ENCODE measurements at places on chromosomes 7 and 10. TPM values are rescaled to one million over a fixed set of nuclear protein-coding genes. Genes with fewer than 3 reads are reported as not detected.

Gene CAV1
- 28.5 TPM for total RNA-seq

Gene CABCOCO1
- total RNA-seq, result not detected

GRCh38 chr10:99681553-99681952 is 22.2 kb downstream of the ENTPD7 start:
- peaks cover 34% of the 10 kb centered on the region for H3K4me1 ChIP-seq
- DNase-seq, result peak; percentile 15
- no peaks in the 10 kb centered on the region for H3K27me3 ChIP-seq
- peak overlapping the region; percentile 44 for H3K27ac ChIP-seq

Gene RHEB
- 91.0 TPM for total RNA-seq

DNA sequence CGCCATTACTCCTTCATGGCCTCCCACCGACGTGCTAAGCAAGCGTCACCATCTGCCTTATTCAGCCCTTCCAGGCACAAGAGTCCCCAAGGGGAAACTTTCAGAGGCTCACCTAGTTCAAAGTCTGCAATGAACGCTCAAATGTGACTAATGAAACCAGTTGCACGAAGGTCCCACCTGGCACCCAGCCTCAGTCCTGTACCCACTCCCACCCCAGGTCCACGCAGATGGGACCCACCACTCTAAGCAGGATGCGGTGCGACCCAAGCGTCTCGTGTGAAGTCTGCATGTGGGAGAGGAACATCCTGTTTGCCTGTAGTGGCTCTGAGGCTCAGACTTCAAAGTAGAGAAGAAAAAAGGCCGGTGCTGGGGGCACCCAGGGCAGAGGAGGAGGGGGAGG is 40.3 kb downstream of the RGS10 start:
- DNase-seq, result no peak
- H3K4me3 ChIP-seq, result no peak overlapping the region
- no peak overlapping the region for H3K27ac ChIP-seq
- no peaks in the 10 kb centered on the region for H3K27me3 ChIP-seq
- H3K36me3 ChIP-seq, result no peaks in the 10 kb centered on the region

GRCh38 chr7:23380556-23380955 is 81.4 kb downstream of the MALSU1 start:
- H3K4me3 ChIP-seq, result no peak overlapping the region
- no peaks in the 10 kb centered on the region for H3K27me3 ChIP-seq
- H3K4me1 ChIP-seq, result peaks cover 5% of the 10 kb centered on the region
- no peak overlapping the region for H3K27ac ChIP-seq

GRCh38 chr10:78571286-78571685 is 497.5 kb upstream of the ZMIZ1 start:
- no peak overlapping the region for H3K27ac ChIP-seq
- no peaks in the 10 kb centered on the region for H3K27me3 ChIP-seq
- no peaks in the 10 kb centered on the region for H3K36me3 ChIP-seq
- DNase-seq, result no peak
- no peaks in the 10 kb centered on the region for H3K4me1 ChIP-seq

Gene FAM25A
- not detected for total RNA-seq

DNA sequence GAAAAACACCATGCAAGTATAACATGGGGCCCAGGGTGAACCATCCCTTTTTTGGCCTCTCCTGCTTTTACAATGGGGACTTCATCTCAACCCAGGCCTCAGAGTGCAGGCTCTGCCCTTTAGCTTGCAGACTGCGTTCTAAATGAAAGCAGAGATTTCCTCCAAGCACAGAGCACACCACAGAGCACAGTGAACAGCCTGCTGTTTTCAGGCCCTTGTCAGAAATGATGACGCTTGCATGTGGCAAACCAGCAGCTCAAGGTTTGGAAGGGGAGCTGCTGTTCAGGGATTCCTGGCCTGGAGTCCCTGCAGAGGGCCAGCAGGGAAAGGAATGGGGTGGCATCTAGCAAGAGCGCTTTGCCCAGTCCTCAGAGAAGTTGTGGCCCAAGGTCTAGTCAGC is 167.3 kb upstream of the CDCA7L start:
- DNase-seq, result no peak
- no peaks in the 10 kb centered on the region for H3K27me3 ChIP-seq
- peaks cover 10% of the 10 kb centered on the region for H3K4me1 ChIP-seq
- no peaks in the 10 kb centered on the region for H3K36me3 ChIP-seq
- H3K4me3 ChIP-seq, result no peak overlapping the region

DNA sequence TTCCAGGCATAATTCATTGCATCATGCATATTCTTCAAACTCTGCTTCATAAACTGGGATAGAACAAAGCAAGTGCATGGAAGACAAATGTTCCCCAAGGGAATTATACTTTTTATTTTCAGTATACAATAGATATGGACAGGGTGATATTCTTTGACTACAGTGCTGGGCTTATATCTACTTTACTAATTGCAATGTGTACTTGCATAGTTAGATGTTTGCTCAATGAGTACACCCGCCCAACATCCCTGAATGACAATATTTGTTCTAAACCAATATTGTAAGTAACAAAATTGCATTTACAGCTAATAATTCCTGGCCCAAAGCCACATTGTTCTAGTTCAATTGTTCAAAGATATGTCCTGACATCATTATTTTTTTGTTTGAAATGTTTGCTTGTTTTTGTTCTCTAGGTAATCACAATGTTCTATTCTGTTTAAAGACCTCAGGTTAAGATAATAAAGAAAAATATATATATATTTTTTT is 171.4 kb downstream of the PTN start:
- no peaks in the 10 kb centered on the region for H3K36me3 ChIP-seq
- H3K27ac ChIP-seq, result no peak overlapping the region
- no peak for DNase-seq
- no peak overlapping the region for H3K4me3 ChIP-seq
- no peaks in the 10 kb centered on the region for H3K4me1 ChIP-seq

Gene TRIM74
- not detected for total RNA-seq

- H3K27me3 ChIP-seq, result no peaks in the 10 kb centered on the region
- DNase-seq, result no peak
- H3K4me3 ChIP-seq, result no peak overlapping the region
Measured at GRCh38 chr7:33685981-33686683, 219.2 kb upstream of the BMPER start.
